ENCODE measurements at places on chromosomes 1 and 21. TPM values are rescaled to one million over a fixed set of nuclear protein-coding genes. Genes with fewer than 3 reads are reported as not detected.

CYP4X1 gene
- 0.03 TPM for total RNA-seq

SYCP1 gene
- total RNA-seq, result not detected

OLIG2 gene
- total RNA-seq, result not detected

SYT2 gene
- 0.01 TPM for total RNA-seq

NRAS gene
- 37.2 TPM for total RNA-seq

BCAR3 gene
- 56.8 TPM for total RNA-seq

FLVCR1 gene
- 19.2 TPM for total RNA-seq

RCC1 gene
- total RNA-seq, result 79.6 TPM

MTARC1 gene
- 8.3 TPM for total RNA-seq

CNR2 gene
- not detected for total RNA-seq

OR14C36 gene
- not detected for total RNA-seq

RALGPS2 gene
- total RNA-seq, result 15.9 TPM

SLAMF1 gene
- not detected for total RNA-seq

LRRC7 gene
- total RNA-seq, result not detected

EPS8L3 gene
- total RNA-seq, result 0.94 TPM

ERO1B gene
- 4.1 TPM for total RNA-seq

CCDC24 gene
- total RNA-seq, result 6.7 TPM

RHEX gene
- total RNA-seq, result not detected

CYB5RL gene
- total RNA-seq, result 2.4 TPM

TNFRSF9 gene
- 3.8 TPM for total RNA-seq

ACTA1 gene
- not detected for total RNA-seq

BRDT gene
- not detected for total RNA-seq

RXFP4 gene
- not detected for total RNA-seq

DNASE2B gene
- total RNA-seq, result not detected

C4BPA gene
- total RNA-seq, result 0.48 TPM

CD244 gene
- not detected for total RNA-seq

CR2 gene
- total RNA-seq, result not detected

COPA gene
- total RNA-seq, result 87.3 TPM

ASPM gene
- total RNA-seq, result 30.2 TPM

CFHR4 gene
- not detected for total RNA-seq

PRAMEF2 gene
- not detected for total RNA-seq

FLG2 gene
- not detected for total RNA-seq

HENMT1 gene
- total RNA-seq, result 4.5 TPM

ADORA3 gene
- total RNA-seq, result not detected

SPRR2G gene
- not detected for total RNA-seq

PROK1 gene
- total RNA-seq, result not detected

Measured in A549 treated with DMSO at 1 μM for 4 hours (cell line).